ENCODE measurements at places on chromosomes 5 and 9. TPM values are rescaled to one million over a fixed set of nuclear protein-coding genes. Genes with fewer than 3 reads are reported as not detected.

GRCh38 chr9:121262423-121262822 is 5.5 kb upstream of the GSN start:
- DNase-seq: no peak

GRCh38 chr5:117982691-117983090 is 1005.7 kb downstream of the DTWD2 start:
- no peak for DNase-seq

AIF1L gene
- polyA plus RNA-seq: 0.31 TPM

DNA sequence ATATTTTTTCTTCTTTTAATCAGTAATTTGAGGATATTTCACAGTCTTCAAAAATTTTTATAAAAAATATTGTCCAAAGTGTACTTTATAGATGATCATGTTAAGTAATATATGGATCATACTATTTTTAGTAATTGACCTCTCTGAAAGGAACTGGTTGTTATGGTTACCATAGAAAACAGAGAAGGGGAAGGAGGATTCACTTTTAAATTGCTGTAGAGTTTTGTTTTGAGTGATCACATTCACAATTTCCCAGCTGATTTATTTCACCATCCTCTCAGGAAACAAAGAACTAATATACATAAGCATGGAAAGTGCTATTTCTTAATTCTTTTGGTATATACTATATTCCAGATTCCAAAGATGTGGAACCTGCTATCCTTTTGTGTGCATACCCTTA is 56.5 kb upstream of the NREP start:
- no peak for DNase-seq

TCF7 gene
- 2.1 TPM for polyA plus RNA-seq

GRCh38 chr5:149576021-149576420 is 5.3 kb upstream of the ARHGEF37 start:
- no peak for DNase-seq

GRCh38 chr9:121651295-121652020 is at the start of gene DAB2IP:
DAB2IP (plus strand) TSS chr9:121651634; CDS start chr9:121651776, 142 bp downstream.
- no peak for DNase-seq

- DNase-seq: no peak
Measured at GRCh38 chr9:98795970-98796363, 388 bp downstream of the ANKS6 start.

SPINK6 gene
- polyA plus RNA-seq: not detected
